ENCODE measurements at places on chromosomes 2 and 18.

DNA sequence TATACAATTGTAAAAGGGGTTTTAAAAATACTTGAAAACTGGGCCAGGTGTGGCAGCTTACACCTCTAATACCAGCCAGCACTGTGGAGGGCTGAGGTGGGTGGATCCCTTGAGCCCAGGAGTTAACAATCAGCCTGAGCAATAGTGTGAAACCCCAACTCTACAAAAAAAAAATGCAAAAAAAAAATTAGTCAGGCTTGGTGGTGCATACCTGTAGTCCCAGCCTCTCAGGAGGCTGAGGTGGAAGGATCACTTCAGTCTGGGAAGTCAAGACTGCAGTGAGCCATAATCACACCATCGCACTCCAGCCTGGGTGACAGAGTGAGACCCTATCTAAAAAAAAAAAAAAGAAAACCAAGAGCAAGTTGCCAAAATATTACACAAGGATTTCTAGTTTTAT, 182.7 kb downstream of the UBE2E3 start:
- DNase-seq, result no peak

DNA sequence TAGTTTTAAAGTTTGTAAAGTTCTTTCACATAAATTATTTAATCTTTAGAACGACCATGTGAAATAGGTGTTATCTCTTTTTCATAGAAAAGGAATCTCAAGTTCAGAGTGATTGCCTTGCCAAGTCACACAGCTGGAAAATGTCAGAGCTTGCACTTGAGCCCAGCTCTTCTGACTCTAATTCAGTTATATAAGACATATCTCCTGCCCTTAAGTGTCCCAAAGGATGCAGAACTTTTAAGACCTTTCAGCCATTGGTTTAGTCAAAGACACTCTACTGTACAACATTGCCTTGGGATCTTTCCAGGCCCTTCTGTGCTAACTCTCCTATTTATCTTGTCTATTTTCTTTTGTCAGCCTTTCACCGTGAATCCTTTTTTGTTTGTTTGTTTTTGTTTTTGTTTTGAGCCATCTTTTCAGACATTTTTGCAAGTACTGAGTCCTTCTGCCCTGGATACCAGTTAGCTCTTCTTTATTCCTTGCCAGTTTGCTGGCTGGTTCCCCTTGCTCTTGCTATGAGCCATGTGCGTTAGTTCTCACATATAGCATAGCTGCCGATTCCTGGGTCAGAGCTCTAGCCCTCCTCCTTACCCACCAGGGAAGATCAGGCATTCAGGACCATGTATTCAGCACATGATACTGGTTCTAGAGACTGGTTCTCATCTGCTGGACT, 160.0 kb upstream of the MYO3B start:
- no peak for DNase-seq

DNA sequence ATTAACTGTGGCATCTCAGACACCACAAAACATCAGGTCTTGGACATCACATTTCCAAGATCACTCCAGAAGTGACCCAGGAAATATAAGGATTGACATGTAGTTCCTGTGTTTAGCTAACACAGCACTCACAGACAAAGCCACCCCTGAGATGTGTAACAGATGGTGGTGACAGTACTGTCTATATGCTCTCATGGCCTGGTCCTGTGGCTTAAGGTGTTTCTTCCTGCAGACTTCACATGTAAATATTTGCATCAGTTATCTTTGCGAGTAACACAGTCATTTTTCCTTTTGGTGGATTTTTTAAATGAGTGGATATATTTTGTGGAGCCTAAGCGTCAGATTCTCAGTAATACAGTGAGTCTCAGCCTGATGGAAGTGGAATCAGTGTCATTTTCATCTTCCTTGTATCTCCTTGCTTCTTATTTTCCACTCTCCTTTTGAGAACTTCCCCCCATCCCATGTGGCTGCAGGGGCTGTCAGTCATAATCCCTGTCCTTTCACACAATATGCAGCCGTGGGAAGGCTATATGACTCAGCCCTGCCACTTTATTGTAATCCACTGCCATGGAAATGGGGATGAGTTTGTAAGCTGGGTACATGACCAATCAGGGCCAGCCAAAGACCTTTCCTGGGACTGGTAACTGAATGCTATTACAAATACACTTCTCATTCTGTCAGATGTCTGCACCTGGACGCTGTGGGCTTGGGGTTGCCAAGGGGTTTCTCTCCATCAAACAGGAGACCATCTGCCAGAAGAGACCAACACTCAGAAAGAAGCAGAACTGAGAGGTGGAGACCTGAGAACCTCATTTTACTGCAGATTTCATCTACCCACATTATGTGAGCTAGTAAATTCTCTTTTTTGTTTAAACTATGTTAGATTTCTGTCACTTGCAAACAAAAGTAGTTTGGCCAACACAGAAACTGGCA, 74.3 kb downstream of the ICOS start:
- no peak for DNase-seq

DNA sequence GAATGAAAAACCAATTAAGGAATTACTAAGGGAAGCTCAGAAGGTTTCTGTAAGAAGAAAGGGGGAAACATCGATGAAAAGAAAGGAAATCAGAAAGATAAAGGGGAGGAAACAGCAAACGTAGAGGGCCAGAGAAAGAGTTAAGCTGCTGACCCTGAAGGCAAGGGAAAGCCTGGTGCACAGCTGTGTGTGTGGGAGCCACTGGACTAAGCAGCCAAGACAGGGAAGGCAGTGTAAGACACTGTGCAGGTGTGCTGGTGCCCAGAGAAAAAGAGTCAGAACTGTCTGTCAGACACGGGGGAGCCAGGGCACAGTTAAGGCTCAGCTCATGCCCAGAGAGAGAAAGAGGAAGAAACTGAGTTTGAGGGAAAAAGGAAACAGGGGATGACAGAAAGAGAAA, 104.0 kb downstream of the HIBCH start:
- no peak for DNase-seq

- DNase-seq, result no peak
Measured at GRCh38 chr2:104425850-104426595, 427.9 kb upstream of the POU3F3 start.

DNA sequence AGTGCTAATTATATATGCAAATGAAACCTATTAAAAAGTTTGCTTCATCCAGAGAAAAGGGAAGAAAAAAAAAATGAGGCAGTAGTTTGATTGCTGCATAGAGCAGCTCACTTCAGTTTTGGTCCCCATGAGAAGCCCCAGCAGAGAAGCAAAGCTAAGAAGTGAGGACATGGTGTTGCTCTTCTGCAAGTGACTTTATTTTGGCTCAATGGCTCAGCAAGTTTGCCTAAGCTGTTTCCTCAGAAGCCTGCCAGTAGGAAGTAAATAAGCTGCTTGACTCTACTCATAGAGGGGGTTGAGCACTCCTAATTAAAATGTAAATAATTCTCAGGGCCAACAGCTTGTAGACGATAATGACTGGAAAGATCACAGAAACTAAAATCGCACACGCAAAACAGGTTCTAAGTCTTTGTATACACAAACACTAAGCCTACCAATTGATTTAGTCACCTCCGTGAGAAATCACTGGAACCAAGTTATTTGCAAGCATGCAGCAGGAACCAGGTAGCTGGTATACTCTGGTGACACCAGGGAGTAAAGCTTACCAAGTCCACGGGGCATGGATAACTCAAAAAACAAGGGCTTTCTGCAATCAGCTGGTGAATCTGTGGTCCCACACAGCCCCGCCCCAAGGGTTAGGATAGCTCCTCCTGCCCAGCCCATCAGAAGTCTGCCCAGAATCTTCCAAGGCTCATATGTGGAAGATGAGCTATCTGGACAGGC, 39.7 kb upstream of the NABP1 start:
- no peak for DNase-seq

Measured in activated naive CD4-positive, alpha-beta T cell (primary cell).